DMS153 (cell line): ENCODE measurements at places on chromosomes 2 and 18.

DNA sequence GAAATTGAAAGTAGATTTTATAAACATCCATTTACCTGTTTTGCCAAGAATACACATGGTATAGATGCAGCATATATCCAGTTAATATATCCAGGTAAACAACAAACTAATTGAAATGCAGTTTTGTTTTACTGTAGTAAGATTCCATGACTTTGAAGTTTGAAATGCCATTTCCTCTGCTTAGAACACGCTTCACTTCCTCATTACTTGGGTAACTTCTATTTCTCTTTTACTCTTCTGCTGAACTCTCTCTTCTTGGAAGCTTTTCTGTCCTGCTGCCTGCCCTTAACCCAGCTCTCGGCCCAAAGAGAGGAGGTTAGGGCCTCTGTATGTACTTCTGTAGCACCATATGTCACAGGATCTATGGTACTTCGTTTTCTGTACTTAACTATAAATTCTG, 14.1 kb upstream of the IL1RL2 start:
- no peak for DNase-seq

DNA sequence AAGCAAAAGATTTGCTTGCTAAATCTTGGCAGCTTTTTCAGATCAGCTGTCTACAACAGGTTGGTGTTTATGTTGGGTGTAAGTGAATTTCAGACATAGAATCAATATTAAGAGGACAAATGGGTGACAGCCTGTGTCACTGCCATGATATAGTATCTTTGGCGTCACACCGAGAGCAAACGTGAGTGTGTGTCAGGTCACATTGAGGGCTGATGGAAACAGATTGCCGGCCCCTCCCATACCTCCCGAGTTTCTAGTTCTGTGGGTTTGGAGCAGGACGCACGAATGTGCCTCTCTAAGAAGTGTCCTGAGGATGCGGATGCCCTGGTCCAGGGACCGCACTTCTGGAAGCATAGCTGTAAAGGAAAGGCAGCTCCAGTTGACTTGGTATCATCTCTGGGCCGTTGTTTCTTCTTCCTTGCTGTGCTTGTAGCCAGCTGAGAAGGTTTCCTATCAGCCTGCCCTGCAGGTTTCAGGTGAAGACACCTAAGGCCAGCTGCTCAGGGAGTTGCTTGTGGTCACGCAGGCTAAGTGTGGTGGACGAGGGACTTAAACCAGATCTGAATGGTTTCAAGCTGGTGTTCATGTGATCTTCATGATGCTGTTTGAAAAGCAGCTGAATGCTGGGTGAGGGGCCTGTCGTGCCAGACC, 6.4 kb downstream of the AGAP1 start:
- no peak for DNase-seq

GRCh38 chr2:182862091-182862490, 4.3 kb downstream of the FRZB start:
- DNase-seq: no peak

GRCh38 chr18:71371951-71372605, 1083.2 kb downstream of the SOCS6 start:
- no peak for DNase-seq

GRCh38 chr2:71923887-71924533, 223.7 kb downstream of the CYP26B1 start:
- peak; percentile 64 for DNase-seq

GRCh38 chr2:238467062-238467461, 40.3 kb downstream of the ASB1 start:
- DNase-seq: no peak

DNA sequence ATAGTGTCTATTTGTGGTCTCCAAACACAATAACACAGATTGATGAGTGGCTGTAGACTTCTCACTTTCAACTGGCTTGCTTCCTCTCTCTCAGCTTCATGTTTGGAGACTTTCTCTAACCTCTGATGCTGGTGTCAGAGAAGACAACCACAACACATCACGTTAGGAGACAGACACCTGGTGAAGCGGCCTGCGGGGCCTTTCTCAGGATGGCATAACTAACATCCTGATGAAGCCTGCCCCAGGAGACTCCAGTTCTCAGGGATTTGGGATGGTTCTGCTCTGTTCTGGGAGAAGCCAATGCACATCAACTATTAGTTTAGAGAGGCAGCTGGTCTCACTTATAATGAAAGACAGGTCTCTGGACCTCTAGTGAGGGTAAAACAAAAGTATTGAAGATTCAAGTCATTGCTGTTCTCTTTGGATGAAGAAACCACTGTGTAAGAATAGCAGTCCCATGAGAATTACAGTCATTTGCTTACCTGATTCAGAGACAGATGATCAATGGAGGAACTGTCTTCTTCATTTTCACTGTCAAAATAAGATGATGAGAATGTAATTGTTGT, 2.0 kb downstream of the IL1A start:
- no peak for DNase-seq

- no peak for DNase-seq
Observed at GRCh38 chr18:5311301-5311989, 15.9 kb upstream of the ZBTB14 start.

- no peak for DNase-seq
Observed at GRCh38 chr2:118224895-118225311, 136.6 kb downstream of the INSIG2 start.

DNA sequence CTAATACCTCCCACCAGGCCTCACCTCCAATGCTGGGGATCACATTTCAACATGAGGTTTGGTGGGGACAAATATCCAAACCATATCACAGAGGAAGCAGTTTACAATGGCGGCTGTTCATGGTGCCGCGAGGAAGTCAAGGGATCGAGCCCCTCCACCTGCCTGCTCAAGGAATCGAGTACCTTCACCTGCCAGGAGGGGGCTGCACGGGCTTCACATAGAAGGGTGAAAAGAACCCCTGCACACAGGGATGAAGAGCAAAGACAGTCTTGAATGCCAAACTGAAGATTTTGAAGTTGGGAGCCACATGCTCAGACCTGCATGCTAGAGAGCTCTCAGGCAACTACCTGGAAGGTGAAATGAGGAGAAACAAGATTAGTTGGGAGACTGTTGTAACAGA, 110.3 kb downstream of the KCNF1 start:
- DNase-seq: no peak

DNA sequence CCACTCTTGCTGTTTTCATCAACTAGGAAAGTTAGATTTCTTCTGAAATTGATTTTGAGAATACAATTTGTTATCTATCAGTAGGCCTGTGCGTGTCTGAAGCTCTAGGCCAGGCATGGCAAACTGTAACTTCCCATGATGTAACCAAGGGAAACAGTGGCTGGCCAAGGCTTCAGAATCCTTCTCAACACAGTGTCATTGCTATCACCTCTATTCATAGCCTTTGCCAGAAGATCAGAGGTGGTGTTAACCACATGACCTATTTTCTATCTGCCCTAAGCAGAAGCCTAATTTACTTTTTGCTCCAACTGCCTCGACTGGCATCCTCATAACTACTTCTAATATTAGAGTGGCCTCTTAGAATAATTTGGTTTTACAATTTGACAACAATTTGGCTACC, 2.5 kb downstream of the ITGB6 start:
- DNase-seq: no peak

GRCh38 chr2:176088048-176088936, 4.2 kb upstream of the HOXD13 start:
- no peak for DNase-seq

DNA sequence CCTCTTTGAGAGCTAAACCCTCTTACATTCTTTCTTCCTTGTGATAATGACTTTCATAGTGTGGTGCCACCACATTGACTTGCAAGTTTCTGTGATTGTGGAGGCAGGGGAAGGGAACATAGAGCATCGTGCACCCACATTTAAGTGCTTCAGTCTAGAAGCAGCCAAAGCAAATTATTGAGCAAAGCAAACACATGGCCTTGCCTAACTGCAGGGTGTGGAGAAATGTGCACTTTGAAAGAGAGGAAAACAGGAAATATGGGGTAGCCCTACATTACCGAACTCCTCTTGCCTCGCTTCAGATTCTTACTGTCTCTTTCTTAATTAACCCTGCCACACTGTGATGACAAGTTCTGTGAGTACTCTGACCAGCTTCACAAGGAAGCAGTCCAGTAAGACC, 814.6 kb downstream of the SLC4A3 start:
- no peak for DNase-seq

GRCh38 chr2:220144411-220144810, 517.0 kb downstream of the SLC4A3 start:
- DNase-seq: no peak

- DNase-seq: no peak
Observed at GRCh38 chr2:27054721-27055120, 3.3 kb downstream of the AGBL5 start.

- no peak for DNase-seq
Observed at GRCh38 chr2:193377789-193378188, 1183.1 kb upstream of the TMEFF2 start.

- DNase-seq: peak; percentile 68
Observed at GRCh38 chr2:223460774-223461211, 141.4 kb downstream of the SCG2 start.

- DNase-seq: no peak
Observed at GRCh38 chr2:185221-185620, 78.6 kb downstream of the SH3YL1 start.

DNA sequence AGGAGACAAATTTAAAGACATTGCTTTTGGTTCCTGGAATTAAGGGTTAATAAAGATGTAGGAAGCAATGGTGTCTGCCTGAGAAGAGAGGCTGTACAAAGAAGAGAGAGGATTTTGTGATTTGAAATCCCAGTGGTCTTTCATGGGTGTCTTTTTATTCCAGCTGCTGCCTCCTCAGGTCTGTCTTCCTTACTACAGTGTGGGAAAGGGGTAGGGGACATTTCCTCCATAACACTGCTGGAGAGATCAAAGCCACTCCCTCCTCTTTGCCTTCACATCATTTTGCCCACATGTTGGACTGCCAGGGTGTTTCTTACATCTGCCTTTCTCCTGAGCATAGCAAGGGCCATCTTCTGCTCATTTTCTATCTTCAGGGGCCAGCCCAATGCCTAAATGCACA, 348.5 kb downstream of the EN1 start:
- DNase-seq: no peak

GRCh38 chr2:15918761-15919356, 21.5 kb upstream of the MYCN start:
- DNase-seq: no peak

- DNase-seq: no peak
Observed at GRCh38 chr2:9656270-9656766, 25.5 kb upstream of the YWHAQ start.
